Activated T-helper 1 cell treated with anti-CD3 and anti-CD28 coated beads, Interleukin-2, amount 50 U/mL, for 16 hours (primary cell): ENCODE measurements at places on chromosomes 5 and 9.

GRCh38 chr9:97722331-97722730, 25.2 kb upstream of the XPA start:
- no peak for DNase-seq

DNA sequence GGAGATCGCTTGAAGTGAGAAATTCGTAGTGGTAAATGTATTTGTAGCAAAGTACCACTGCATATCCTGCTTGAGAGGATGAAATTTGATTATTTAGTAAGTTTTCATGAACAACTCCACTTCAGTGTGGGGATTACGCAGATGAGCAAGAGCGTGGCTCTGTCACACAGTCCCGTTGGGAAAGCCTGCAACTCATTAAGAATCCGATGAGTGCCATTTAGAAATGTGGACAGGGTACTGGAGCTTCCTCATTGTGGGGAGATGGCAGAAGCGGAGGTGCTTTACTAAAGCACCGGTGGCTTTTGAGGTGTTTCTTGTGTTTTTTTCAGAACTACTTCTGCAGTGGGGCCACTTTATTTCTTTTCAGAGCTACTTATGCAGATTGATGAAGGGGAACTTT, 1.4 kb downstream of the TJP2 start:
- no peak for DNase-seq

- no peak for DNase-seq
These were observed 257.8 kb downstream of the FER start for GRCh38 chr5:109005297-109006009.

DNA sequence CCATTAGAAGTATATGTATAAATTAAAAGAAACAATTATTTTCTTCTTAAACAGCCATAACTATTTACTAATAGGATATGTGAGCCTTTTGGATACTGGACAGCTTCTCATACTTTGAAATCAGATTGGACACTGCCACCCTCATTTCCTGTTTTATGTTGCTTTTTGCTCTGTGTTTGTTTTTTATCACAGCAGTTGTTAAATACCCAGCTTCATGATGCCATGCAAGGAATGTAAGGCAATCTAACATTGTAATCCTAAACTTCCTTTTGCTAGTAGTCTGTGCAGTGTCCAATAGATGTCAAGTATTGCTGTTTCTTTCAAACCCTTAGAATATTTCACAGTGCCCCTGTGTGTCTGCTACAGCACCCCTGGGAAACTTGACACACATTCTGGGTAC, 56.2 kb downstream of the CNTLN start:
- DNase-seq: no peak

DNA sequence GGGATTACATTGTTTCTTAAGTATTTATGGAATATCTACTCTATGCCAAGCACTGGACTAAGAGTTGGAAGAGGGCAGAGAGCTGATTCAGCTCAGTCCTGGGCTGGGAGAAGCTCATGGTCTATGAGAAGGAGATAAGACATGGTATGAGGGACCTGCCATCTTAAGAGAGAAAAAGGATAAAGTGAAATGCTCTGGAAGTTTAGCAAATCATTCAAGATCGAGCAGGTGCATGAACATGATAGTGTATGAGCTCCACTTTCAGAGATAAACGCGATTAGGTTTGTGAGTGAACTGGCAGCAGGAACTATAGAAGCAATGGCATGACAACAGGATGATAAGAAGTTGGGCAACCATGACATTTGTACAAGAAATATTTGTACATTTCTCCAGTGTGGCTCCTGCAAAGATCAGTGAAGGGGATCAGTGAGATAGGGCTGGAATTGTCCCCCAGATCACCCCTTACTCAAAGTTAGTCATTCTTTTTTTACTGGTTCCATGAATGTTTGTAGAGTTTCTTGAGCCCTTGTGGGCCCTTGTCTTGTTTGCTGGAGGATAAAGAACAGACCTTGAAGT, 26.6 kb upstream of the CCDC180 start:
- no peak for DNase-seq

DNA sequence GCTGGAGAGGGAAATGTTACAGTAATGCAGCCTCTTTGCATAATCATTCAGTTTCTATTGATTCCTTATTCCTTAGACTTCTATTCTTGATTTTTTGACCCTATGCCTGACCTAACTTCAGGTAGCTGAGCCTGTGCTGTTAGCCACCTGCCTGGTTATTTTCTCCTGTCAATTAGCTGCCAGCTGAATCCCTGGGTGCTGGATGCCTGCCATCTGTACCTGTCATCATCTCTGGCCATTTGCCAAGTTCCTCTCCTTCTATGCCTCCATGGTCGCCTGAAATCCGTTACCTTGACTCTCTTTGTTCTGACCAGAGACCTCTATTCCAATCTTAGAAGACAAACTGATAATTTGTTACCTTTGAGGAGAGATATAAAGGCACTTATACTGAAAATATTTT, 178.3 kb downstream of the CAVIN4 start:
- DNase-seq: no peak

DNA sequence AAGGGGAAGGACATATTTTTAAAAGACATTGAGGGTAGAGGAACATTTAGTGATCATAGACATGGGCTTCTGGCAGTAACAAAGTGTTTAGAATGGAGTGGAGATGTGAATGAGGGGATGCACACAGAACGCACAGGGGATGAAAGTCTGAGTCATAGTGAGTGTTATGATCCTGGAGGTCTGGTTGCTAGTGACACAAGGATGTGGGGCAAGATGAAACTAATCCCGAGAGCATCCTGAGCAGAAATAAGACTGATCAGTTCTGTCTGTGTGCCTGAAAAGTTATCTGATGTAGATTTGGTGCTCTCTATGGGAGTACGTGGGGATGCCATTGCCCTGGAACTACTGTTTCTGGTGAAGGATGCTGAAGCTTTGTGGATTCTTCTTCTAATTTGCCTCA, 141.1 kb downstream of the CHSY3 start:
- no peak for DNase-seq

DNA sequence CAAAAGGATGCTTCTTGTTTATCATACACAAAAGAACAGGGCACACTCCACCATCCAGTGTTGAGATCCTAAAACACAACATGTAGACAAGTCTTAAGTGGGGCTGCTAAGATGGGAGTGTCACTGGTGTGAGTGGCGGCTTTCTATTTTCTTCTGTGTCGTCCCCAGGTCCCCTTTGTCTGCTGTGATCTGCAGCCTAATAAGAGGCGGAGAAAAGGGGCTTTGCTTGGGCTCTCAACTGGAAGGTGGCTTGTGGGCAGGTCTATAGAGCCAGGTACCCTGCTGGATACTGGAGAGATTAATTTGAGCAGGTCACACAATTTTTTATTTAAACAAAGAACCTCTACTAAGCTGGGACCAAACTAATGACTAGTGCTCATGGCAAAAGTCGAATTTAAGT, 126.1 kb upstream of the SAP30L start:
- DNase-seq: no peak

DNA sequence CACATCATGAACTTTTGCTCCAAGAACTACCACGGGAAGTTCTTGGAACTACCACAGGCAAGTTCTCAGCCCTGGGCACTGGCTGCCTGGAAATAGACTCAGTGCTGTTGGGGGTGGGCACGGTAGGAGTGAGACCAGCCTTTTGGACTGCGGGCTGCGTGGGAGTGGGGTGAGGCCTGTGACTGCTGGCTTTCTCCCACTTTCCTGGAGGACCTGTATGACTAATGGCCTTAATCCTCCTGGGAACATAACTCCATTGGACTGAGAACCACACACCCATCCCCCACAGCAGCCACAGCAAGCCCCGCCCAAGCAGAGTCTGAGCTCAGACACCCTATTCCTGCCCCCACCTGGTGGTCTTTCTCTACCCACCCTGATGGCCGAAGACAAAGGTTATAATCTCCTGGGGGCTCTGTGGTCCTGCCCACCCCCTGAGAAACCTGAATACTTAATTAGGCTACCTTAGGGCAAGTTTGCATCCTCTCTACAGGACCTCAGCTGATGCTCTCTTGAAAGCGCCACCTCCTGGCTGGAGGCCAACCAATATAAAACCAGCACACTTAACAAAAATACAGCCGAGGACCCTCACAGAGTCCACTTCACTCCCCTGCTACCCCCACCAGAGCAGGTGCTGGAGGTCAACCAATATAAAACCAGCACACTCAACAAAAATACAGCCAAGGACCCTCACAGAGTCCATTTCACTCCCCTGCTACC, 112.6 kb downstream of the CACNA1B start:
- no peak for DNase-seq

DNA sequence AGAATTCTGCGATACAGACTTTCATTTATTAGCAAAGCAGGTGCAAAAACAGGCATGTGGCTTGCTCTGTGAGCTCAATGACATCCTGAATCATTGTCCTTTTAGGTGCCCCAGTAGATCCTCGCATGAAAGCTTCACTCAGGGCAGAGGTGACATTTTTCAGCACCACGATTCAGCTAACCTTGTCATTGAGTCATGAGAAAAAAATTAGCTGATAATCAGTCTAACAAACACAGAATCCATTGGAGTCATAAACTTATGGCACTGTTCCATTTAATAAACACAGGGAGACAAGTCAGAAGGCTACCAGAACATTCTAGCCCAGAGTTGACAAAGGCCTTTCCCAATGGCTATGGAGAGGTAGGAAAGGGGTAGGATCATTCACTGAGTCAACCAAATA, 104.8 kb upstream of the RAD23B start:
- no peak for DNase-seq

DNA sequence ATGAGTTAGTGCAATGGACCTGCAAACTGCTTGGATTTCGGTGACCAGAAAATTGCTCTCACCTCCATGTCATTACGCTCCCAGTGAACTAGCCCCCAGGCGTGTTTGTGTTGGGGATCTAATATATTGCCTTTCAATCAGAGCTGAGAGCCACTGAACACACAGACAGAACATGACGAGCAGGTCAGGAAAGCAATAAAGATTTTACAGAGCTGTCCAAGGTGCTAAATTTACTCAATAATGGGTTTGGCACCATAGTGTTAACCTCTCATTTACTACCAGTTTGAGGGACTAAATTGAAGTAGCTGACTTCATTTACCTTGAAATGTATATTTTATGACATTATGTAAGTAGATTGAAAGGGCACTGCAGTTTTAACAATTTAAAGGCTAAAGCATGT, 383.0 kb downstream of the EBF1 start:
- no peak for DNase-seq

DNA sequence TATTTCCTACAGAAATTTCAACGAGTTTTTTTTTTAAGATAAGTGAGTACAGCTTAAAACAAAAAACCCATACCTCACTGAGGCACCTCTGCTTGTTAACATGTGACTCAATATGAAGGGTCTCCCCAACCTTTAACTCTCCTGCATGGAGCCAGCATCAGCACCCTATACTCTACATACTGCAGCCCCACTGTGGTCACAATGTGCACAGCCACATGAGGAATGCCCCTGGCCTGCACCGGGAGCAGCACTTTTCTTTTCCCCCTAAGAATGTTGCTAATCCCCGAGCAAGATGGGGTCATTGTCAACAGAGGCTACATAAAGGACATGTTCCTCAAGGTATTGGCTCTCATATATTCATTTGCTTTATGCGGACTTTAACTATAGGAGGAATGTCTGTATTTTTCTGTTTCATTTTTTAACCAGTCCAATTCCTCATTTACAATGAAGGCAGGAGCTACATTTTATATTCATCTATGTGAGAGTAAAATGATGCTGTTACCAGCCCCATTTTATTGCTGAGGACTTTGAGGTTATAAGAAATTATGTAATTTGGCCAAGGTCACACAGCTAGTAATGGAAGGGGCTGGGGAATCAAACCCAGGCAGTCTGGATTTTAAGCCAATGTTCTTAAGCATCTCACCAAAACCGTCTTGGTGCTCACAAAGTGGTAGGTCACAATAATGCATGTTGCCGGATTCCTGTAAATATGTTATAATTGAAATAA, 93.0 kb downstream of the APBA1 start:
- DNase-seq: no peak

DNA sequence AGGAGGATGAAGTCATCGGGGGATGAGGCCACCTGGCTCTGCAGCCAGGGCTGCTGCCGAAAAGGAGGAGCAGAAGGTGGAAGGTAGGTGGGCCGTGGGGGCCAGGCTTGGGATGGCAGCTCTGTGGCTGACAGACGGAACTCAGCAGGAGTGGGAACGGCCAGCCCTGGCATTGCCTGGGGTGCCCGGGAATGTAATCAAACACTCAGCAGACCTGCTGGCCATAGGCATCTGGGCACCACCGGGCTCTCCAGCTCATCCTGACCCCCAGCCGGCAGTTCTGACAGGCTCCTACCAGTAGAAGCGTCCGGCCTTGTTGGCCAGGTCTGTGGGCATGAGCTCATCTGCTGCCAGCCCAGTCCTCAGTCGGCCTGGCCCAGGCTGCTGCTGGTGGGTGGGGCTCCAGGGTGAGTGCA, 4.3 kb upstream of the FAT2 start:
- no peak for DNase-seq

GRCh38 chr9:124770359-124771020, 621 bp downstream of the NR6A1 start:
- no peak for DNase-seq

DNA sequence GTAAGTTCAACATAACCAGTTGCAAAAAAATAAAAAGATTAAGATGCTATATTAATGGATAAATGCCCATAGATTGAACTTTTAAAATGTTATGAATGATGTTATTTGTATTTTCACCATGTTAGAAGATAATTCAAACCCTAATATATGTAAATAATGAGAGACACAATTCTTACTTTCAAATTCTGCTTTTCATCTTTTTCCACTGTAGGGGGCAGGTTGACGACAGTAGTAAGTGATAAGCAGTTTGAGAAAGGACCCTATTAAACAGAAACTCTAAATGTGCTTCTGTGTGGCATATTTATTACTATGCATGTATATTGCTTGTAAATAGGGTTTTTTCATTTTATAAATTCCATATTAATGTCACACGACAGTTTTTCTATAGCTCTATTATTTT, 591.1 kb downstream of the SEMA5A start:
- no peak for DNase-seq

DNA sequence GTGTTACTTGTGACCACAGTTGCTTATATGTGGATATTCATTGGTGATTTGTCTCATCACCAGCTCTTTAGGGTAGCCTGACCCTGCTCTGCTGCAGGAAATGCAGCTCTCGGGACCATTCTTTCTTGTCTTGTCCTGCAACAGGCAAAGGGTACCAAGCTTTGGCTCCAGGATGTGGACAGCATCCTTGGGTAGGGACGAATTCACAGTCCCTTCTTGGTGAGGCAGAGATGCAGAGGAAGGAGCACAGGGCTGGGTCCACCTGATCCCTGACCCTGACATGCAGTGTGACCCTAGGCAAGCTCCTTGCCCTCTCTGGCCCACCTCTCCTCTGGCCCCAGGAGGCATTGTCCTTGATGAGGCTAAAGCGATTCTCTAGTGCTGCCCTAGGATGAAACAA, 37.0 kb upstream of the SYNPO start:
- no peak for DNase-seq

DNA sequence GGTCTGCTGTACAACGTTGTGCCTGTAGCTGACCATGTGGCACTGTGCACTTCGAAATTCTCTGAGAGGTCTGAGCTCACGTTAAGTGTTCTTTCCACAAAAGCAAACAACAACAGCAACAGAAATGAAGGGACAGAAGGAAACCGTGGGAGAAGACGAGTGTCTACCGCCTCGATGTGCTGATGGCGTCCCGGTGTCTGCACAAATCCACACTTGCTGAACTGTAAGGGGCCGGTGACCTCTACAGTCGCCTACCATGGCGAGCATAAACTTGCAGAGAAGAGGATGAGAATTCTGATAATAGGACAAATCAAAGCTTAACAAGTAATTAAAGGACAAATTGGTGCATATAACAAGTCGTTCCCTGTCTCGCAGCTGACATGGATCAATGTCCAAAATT, 114.0 kb downstream of the ADAMTS2 start:
- DNase-seq: no peak
